Stimulated activated CD8-positive, alpha-beta memory T cell treated with anti-CD3 and anti-CD28 coated beads, Interleukin-7, amount 100 ng/mL, for 24 hours (primary cell): ENCODE measurements at places on chromosomes 16 and 17.

GRCh38 chr17:3582915-3583314 lies 25.3 kb upstream of the TRPV3 start:
- no peak for DNase-seq

GRCh38 chr16:20854963-20855362 lies 45.2 kb downstream of the DCUN1D3 start:
- no peak for DNase-seq

GRCh38 chr16:3578121-3578520 lies 918 bp upstream of the NLRC3 start:
- no peak for DNase-seq

DNA sequence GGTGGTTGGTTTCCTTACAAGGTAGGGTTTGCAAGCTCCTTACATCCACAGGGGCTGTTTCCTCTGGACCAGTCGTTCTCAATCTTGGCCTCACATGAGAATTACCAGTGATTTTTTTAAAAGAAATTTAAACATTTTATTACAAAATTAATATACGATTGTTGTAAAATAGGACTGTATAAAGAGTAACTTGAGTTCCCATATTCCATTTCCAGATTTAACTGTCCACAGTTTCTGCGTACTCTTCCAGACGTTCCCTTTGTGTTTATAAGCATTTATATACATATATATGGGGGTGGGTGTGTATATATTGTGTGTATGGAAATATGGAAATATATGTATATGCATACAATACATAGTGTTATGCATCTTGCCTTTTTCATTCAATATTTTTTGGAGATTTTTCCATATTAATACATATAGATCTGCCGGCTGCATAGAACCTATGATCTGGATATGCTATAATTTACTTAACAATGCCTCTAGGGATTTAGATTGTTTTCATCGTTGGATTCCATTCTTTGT lies 31.5 kb downstream of the HLF start:
- no peak for DNase-seq

DNA sequence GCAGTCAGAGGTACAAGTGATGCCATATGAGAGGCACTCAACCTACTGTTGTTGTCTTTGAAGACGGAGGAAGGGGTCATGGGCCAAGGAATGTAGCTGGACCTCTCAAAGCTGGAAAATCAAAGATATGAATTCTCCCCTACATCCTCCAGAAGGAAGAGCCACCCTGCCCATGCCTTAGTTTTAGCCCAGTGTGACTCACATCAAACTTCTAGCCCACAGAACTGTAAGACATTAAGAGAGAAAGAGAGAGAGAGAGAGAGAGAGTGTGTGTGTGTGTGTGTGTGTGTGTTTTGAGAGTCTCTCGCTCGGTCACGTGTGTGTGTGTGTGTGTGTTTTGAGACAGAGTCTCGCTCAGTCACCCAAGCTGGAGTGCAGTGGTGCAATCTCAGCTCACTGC lies 87.1 kb downstream of the STX8 start:
- DNase-seq: no peak

DNA sequence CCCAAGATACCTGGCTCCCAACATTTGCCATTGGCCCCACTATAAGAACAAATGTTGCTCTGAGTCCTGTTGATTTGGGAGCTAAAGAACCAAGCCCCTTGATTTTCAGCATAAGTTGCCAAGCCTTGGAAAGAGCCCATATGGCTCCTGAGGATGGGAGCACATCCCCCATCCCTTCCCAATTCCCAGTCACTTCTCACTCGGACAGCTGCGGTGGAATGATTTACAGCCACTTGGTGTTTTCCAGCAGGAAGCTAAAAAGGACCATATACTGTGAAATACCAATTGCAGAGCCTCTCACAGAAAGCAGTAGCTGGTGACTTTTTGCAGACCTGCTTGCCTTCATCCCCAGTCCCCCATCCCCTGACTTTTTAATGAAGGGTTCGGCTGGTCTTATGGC lies 524.6 kb downstream of the GRIN2A start:
- no peak for DNase-seq

GRCh38 chr16:30553393-30553899 lies 4.7 kb downstream of the ZNF764 start:
- DNase-seq: no peak

DNA sequence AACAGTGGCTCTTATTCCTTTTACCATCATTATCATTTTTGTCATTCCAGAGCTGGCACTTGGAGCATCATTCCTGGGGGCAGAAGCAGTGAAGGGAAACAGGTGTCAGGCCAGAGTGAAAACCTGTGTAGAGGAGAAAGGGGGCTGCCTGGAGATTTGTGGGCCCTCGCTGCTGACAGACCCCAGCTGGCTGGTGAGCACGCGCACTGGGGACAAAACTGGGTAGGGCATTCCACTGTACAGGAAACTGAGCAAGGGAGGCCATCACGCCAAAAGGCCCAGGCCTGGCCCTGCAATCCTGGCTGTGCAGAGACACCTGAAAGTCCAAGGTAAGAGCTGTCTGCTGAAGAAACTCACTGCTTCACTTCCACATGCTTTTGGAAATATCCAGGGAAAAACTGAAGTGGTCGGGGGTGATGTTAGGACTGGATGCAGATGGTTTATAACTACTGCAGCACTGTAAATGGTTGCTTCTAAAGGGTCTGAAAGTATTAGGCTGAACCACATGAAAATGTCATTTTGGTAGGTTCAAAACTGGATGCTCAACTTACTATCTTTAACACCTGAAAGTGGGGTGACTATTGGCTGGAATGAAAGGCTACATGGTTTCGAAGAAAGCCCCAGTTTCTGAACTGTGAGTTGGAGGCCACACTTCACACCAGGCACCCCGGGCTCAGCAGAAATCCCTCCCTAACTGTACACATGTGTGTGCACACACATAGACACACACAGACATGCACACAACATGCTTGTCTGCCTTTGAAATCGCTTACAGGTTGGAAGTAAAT lies 225.0 kb downstream of the C16orf78 start:
- DNase-seq: no peak

DNA sequence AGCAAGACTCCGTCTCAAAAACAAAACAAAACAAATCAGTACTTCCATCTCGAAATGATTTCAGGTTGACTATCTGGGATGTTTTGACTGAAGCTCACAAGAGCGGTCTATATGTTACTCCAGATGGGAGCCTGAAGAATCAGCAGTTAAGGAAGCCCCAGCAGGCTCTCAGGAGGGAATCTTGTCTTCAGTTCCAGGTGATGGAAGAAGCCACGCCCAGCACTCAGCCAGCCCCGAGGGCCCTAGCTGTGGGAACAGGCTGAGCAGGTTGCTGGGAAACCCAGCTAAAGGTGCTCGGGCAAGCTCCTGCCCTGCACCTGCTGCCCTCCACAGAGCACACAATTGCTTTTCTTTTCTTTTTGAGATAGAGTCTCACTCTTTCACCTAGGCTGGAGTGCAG lies 32.4 kb downstream of the WIPI1 start:
- no peak for DNase-seq

DNA sequence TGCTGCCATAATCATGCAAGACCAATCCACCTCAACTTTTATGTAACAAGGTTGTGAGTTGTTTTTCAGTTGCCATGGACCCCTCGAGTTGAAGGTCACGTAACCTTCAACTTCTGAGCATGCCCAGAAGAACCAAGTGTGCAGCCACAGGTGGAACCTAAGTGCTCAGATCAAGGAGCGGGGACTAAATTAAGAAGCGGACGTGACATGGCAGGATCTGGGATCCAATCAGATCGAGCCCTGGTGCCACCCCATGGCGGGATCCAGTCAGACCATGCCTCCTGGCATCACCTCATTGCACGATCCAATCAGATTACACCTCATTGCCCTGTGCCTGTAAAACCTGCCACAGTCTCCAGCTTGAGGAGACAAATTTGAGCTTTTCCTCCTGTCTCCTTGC lies 204.5 kb upstream of the CDH5 start:
- no peak for DNase-seq

DNA sequence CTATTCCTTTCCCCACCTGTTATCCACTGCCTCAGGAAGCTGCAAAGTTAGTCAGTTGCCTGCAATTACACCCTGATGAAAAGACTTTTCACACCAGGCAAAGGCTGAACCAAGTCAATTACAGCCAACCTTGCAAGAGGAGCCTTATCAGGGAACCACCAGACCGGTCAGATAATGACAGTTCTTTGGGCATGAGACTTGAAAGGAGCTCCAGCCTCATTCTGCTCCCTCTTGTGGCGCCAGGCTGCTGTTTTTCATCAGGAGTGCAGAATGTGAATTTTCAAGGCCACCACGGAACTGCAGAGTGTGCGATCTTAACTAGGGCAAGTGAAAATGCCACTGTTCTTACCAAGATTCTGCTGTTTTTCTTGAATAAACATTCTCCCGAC lies 22.5 kb downstream of the DNAI2 start:
- DNase-seq: no peak

- no peak for DNase-seq
Measured at GRCh38 chr16:11711662-11712061, 31.0 kb downstream of the TXNDC11 start.

DNA sequence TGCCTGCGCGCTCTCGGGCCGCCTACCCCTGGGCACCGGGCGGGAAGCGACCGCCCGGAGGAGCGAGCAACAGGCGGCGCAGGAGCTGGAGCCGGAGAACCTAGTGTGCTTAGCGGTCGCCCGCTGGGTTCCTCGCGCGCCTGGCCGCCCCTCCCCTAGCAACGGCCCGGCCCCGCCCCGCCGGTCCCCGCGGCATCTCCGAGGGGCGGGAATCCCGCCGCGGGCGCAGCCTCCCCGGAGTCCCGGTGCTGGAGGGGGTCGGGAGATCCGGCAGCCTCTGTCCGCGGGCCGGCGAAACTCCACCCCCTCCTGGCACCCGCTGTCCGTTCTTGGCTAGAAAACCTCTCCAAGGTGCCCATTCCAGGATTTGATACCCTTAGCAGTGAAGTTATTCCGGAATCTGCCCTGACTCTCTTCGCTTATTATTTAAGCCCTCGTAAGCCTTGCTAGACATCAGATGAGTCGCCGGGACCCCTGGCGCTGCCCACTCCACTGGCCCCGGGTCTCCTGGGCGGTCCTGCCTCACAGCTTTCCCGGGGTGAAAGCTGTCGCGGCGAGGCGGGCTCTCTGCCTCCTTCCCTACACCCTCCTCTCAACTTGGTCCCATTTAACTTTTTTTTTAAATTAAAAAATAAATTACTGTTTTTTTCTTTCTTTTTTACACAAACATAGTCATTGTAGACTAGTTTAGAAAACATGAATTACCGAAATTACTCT lies at the start of gene RPRML:
Gene RPRML, minus strand, starts transcription at position 107 of the 717 bp plus-strand sequence. CDS start 246 bp downstream, outside the sequence.
- no peak for DNase-seq

DNA sequence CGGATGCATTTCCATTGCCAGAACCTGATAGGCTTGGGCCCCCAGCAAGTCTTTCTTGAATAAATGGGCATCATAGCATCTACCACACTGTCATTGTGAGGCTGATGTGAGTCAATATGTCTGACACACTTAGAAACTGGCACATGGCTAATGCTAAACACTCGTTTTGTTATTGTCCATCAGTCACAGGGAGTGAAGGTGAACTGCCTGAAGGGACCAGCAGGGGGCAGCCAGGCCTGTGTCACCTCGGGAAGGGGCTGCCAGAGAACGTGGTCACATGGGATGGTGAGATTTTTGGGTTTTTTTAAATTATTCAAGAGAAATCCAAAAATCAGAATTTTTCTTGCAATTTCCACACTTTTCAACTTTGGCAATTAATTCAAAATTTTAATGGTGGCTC lies 831 bp upstream of the RCVRN start:
- no peak for DNase-seq

DNA sequence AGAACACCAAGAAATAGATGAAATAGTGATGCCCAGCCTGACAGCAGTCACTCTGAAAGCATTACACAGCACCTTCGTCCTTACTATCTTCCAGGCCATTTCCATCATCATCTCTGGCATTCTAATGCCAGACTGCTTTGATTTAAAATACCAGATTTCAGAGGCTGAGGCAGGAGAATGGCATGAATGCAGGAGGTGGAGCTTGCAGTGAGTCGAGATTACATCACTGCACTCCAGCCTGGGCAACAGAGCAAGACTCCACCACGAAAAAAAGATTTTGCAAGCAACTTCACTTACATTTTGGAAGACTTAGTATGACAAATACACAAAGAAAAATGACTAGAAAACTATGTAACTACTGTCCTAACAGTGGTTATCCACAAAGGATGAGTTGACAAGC lies 244.0 kb downstream of the CPPED1 start:
- no peak for DNase-seq

DNA sequence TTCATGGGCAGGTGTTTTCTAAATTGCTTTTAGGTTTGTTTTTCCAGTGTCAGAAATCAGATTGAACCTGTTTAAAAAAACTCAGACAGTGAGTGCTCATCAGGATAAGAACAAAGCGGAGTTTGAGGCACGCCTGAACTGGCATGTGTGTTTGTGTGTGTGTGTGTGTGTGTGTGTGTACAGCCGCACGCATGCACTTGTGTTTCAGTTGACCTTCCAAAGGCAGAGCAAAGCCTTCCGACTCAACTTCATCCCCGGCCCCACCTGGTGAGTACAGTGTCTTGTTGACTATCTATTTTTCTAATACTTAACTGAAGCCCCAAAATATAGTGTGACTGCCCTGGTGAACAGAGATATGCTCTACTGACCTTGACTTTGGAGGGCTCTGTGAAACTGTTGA lies 225.1 kb downstream of the IRX3 start:
- DNase-seq: no peak

GRCh38 chr16:6279286-6279685 lies 1053.4 kb upstream of the RBFOX1 start:
- no peak for DNase-seq

DNA sequence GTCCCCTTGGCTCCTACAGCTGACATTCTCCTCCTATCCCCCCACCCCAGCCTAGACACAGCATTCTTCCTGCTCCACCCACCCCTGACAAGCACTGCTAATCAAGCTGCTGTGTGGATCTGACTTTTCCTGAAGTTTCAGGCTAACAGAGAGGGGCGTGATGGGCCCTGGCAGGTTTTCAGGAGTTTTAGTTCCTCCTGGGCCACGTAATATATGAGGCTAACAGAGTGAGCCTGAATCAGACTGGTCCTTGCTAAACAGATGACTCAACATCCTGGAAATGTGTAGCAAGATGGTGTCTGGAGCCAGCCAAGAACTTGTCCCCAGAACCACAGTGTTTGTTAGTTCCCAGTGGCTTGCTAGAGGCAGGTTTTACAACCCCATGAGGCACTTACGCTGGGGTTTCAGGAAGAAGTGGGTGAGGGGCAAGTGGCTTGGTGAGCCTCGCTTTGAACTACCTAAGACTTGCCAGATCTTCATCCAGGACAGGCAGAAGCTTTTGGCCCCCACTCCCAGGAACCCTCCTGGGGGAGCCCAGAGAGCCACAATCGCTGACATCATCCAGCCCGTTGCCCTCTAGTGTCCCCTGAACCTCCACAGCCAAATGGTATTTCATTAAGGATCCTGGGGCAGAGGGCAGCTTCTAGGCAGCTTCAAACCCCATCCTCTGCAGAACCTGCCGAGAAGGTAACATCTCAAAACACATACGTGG lies 15.9 kb downstream of the TMEM92 start:
- no peak for DNase-seq

DNA sequence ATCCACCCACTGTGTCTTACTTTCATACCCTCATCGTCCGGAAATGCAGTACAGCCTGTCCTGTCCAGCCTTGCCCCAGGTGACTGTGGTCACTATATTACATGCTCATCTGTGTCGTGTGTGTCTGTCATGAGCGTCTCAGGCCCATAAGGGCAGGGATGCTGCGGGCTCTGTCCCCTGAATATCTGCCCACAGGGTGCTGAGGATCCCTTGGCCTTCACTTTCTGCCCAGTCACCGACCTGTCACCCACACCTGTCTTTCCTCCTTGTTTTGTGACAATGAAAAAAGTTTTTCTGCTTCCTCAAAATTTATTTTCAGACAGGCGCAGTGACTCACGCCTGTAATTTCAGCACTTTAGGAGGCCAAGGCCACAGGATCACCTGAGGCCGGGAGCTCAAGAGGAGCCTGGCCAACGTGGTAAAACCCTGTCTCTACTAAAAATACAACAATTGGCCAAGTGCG lies 1.4 kb upstream of the CTRB1 start:
- no peak for DNase-seq

- DNase-seq: no peak
Measured at GRCh38 chr17:29870836-29871465, 59.1 kb downstream of the SSH2 start.
